ENCODE measurements at places on chromosomes 11 and 22. TPM values are rescaled to one million over a fixed set of nuclear protein-coding genes. Genes with fewer than 3 reads are reported as not detected.

The PVALB gene
- polyA plus RNA-seq, result not detected

The E2F8 gene
- 2.0 TPM for polyA plus RNA-seq

The DDI1 gene
- polyA plus RNA-seq, result not detected

The SCGB1D2 gene
- polyA plus RNA-seq, result not detected

The SLC35F2 gene
- polyA plus RNA-seq, result 59.5 TPM

The MMP13 gene
- not detected for polyA plus RNA-seq

The ST14 gene
- 45.8 TPM for polyA plus RNA-seq

The GRAMD1B gene
- polyA plus RNA-seq, result 0.03 TPM

The HBG2 gene
- polyA plus RNA-seq, result 0.50 TPM

The KRTAP5-2 gene
- polyA plus RNA-seq, result not detected

The P2RY2 gene
- polyA plus RNA-seq, result 5.1 TPM

All from keratinocyte (primary cell).